Neural crest cell (in vitro differentiated cells): ENCODE measurements at places on chromosomes 2 and 18. TPM values are rescaled to one million over a fixed set of nuclear protein-coding genes. Genes with fewer than 3 reads are reported as not detected.
A peak's percentile ranks its signal among the peaks of the same experiment; 100 is the strongest.

- DNase-seq, result no peak
These were observed 98.7 kb upstream of the ALKAL2 start for GRCh38 chr2:386406-387103.

GRCh38 chr2:147045113-147045512 is 799.7 kb upstream of the ACVR2A start:
- DNase-seq, result peak; percentile 68

GRCh38 chr2:98334439-98335078 is 11.7 kb upstream of the CNGA3 start:
- no peak for DNase-seq

DNA sequence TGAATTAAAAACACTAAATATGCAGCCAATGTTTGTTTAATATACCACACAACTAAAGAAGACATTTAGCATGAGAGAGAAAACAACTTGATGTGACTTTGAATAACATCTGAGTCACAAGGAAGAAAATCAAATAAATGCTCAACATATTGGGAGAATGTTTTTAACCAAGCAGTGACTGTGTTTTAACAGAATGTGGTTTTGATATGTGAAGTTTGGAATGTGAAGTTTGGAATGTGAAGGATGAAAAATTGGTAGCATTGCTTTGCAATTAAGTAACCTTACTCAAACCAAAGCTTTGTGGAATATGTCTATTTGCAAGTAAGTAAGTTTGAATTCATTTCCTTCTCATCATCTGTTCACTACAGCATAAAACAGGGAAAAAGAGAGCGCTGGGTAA is 128.2 kb upstream of the DNAJC10 start:
- DNase-seq, result no peak

DNA sequence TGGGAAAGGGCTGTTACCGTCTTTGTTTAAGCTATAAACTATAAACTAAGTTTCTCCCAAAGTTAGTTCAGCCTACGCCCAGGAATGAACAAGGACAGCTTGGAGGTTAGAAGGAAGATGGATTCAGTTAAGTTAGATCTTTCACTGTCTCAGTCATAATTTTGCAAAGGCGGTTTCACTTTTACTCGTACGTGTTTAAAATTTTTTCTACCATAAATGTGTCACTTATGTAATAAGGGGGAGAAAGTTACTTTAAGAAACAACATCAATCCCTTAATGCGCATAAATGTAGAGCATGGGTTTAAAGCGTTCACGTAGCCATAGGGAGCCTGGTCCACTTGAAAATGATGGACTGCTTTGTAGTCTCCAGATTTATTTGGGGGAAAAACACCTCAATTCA is 71.3 kb downstream of the SNORC start:
- no peak for DNase-seq

ANTXR1 gene
- 60.2 and 61.1 TPM in 2 replicates for total RNA-seq

ASXL3 gene
- 14.5 and 18.2 TPM in 2 replicates for total RNA-seq

- no peak for DNase-seq
These were observed 14.1 kb downstream of the MBP start for GRCh38 chr18:77118256-77119090.

DNA sequence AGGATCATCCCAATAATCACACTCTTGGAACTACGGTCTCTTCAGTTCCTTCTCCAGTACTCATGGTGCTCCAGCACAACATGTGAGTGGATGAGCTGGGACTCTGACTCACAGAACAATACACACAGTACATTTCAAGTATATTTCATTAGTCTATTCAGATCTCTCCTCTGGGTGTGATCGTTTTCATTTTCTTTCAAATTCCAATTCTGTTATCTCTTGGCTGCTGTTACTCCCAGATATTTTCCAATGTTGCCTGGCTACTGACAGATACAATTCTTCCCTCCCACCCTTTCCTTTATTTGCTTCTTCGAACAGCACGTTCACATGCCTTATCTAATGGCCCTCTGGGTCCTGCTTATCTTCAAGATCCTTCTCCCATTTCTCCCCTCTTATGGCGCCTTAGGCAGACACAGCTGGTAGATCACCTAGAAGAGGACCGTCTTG is 216.0 kb downstream of the ACKR3 start:
- no peak for DNase-seq

- peak; percentile 50 for DNase-seq
These were observed 3.9 kb downstream of the SKOR2 start for GRCh38 chr18:47247416-47248114.

DNA sequence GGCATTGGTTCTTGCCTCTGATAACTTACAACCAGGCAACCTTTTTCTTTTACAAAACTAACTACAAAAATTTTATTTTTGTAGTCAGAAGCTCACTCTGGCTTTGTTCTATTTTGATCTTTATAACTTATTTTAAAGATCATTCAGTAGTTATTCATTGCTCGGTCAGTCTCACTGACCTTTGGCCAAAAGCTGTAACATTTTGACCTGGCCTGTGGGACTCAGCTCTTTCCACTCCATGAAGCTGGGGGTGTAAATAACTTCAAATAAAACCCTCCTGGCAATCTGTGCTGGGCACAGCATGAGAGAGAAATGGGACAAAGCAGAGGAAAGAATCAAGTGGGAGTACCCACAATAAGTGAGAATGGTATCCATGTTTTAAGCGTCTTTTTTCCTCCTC is 380.7 kb downstream of the SETBP1 start:
- DNase-seq, result peak; percentile 15

GRCh38 chr2:239729681-239730566 is 295.2 kb downstream of the NDUFA10 start:
- DNase-seq, result no peak

- no peak for DNase-seq
These were observed 57.9 kb downstream of the CDH7 start for GRCh38 chr18:65808759-65809158.

DNA sequence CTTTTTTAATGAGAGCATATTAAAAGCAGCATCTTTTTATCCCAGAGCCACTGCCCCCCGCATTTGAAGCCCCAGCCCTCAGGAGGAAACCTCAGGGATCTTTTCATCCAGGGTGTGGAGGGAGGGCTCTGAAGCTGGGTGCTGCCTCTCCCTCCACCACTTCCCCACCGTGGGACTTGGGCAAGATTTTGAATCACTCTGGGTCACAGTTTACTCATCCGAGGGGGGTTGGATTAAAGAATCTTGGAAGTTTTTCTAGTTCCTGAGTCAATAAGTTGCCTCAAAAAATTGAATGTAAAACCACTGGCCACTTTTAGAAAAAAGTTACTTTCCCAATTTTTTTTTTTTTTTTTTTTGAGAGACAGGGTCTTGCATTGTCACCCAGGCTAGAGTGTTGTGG is 62.0 kb upstream of the ANKRD44 start:
- no peak for DNase-seq

DNA sequence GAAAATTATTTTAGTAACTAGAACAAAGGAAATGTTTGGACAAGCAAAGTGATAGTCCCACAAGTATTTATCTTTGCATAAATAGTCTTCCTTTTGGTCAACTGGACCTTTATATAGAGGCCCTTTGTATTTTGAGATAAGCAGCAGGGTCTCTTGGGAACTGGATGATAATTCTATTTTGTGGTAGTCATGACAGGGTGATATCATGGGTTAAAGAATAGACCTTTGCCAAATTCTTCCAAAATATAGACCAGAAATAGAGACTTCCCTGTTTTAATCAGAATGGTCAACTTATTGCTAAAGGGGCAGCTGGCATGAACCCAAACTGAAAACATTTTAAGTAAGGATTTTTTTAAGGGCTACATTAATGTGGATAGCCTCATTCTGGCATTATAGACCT is 10.5 kb downstream of the PLEK start:
- DNase-seq, result no peak

SNORC gene
- total RNA-seq, result 2.8 and 3.0 TPM in 2 replicates
